ENCODE measurements at places on chromosomes 13 and 19.
A peak's percentile ranks its signal among the peaks of the same experiment; 100 is the strongest.

- no peak for DNase-seq
Measured at GRCh38 chr19:6373813-6374108, 1.2 kb downstream of the ALKBH7 start.

GRCh38 chr13:90995614-90996013, 351.9 kb upstream of the MIR17HG start:
- no peak for DNase-seq

GRCh38 chr13:41746259-41746658, 214.7 kb downstream of the VWA8 start:
- peak; percentile 17 for DNase-seq

DNA sequence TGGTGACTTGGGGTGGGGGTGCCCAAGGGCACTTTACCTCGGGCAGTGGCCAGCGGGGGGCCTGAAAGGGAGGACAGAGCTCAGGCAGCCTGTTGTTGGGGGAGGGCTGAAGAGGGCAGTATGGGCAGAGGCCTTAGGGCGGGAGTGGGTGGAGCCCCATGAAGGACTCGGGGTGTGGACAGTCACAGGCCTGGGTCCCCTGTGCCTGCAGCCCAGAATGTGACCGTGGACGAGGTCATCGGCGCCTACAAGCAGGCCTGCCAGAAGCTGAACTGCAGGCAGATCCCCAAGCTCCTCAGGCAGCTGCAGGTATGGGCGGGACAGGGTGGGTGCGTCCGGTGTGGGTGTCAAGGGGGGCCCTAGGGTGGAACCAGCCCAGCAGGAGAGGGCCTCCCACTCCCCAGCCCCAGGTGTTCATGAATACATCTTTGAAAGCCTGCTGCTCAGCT, 22.5 kb downstream of the NKPD1 start:
- no peak for DNase-seq

GRCh38 chr13:51556740-51557139, 27.5 kb upstream of the WDFY2 start:
- DNase-seq, result no peak

DNA sequence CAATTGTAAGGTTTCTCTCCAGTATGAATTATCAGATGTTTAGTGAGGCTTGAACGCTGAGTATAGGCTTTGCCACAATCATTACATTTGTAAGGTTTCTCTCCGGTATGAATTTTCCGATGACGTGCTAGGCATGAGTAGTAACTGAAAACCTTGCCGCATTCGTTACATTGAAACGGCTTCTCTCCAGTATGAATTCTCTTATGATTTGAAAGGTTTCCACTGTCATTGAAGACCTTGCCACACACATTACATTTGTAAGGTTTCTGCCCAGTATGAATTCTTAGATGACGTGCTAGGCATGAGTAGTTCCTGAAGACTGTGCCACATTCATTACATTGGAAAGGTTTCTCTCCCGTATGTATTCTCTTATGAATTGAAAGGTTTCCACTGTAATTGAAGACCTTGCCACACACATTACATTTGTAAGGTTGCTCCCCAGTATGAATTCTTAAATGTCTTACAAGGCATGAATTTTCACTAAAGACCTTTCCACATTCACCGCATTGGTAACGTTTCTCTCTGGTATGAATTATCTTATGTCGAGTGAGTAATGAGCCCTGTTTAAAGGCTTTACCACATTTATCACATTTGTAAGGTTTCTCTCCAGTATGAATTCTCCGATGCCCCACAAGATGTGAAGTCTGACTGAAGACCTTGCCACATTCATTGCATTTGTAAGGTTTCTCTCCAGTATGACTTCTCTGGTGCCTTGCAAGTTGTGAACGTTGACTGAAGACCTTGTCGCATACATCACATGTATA, 15.6 kb downstream of the ZNF836 start:
- DNase-seq, result no peak

DNA sequence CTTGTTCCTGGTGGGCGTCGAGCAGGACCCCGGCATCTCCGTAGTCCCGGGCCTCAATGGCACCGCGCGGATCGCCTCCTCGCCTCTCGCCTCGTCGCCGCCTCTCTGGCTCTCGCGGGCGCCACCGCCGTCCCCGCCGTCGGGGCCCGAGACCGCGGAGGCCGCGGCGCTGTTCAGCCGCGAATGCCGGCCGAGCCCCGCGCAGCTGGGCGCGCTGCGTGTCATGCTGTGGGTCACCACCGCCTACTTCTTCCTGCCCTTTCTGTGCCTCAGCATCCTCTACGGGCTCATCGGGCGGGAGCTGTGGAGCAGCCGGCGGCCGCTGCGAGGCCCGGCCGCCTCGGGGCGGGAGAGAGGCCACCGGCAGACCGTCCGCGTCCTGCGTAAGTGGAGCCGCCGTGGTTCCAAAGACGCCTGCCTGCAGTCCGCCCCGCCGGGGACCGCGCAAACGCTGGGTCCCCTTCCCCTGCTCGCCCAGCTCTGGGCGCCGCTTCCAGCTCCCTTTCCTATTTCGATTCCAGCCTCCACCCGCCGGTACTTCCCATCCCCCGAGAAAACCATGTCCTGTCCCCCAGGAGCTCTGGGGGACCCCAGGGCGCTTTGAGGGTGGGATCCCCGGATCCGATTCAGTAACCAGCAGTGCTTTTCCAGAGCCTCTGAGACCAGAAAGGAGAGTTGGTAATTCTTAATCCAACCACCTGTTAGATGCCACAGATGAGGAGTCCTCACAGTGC, 885 bp downstream of the MLNR start:
- no peak for DNase-seq

Measured in HFF-Myc (cell line).